Common myeloid progenitor, CD34-positive (primary cell): ENCODE measurements at places on chromosomes 11 and 22.

DNA sequence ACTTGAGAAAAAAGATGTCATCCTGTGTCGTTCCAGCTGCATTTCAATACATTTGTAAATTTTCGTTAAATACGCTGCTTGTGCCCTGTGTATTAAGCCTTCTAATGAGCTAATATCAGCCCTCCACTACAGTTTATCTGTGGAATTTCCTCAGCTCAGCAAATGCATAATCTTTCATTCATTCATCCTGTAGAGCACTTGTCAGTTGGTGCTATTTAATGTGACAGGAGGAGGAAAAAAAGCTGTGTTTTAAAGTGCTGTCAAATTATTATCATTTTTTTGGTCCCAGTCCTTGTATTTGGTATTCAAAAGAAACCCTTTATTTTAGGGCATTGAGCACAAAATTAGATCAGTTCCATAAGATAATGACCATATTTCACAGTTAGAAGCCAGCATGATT, 184.7 kb downstream of the FAT3 start:
- DNase-seq, result no peak

DNA sequence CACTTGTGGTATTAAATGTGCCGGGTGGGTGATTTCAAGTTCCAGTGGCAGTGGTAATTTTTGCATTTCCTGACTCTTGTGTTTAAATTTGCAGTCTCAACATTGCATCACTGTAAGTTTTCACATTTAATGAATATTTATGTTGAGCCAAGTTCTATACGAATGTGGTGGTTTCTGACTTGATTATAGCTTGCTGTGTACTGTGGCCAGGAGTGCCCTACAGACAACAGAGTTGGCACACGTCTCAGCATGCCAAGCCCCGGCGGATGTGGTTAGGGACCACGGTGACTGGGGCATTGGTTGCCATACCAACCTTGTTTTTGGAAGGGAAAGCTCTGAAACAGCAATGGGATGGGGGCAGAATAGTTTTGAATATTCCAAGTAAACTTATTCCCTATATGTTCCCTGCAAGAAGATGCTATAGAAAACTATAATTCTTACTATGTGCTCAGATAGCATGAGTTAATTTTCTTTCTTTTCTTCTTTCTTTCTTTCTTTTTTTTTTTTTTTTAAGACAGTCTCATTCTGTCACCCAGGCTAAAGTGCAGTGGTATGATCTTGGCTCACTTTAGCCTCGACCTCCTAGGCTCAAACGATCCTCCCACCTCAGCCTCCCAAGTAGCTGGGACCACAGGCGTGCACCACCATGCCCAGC, 16.0 kb downstream of the ZNRF3 start:
- peak; percentile 95 for DNase-seq

DNA sequence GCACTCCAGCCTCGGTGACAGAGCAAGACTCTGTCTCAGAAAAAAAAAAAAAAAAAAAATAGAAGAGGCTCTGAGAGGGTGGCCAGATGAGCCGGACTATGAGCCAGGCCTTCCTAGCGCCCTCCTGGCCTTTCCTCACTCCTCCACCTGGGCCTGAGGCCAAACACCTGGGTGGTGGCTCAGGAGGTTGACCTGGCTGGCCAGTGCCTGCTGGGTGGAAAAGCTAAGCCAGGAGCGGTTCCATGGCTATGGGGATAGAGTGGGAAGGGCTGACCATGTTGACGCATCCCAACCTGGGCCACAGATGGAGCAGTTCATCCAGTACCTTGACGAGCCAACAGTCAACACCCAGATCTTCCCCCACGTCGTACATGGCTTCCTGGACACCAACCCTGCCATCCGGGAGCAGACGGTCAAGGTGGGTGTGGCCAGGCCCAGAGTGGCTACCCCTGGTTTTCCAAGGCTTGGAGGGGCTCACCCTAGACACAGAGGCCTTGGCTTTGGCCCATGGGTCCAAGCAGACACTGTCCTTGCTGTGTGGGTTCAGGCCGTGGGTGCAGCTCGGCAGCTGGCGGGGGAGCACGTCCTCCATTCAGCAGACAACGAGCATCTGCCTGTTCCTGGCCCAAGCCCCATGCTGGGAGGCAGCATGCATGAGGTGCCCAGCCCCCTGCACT, 7.6 kb downstream of the SCYL1 start:
- DNase-seq, result no peak

DNA sequence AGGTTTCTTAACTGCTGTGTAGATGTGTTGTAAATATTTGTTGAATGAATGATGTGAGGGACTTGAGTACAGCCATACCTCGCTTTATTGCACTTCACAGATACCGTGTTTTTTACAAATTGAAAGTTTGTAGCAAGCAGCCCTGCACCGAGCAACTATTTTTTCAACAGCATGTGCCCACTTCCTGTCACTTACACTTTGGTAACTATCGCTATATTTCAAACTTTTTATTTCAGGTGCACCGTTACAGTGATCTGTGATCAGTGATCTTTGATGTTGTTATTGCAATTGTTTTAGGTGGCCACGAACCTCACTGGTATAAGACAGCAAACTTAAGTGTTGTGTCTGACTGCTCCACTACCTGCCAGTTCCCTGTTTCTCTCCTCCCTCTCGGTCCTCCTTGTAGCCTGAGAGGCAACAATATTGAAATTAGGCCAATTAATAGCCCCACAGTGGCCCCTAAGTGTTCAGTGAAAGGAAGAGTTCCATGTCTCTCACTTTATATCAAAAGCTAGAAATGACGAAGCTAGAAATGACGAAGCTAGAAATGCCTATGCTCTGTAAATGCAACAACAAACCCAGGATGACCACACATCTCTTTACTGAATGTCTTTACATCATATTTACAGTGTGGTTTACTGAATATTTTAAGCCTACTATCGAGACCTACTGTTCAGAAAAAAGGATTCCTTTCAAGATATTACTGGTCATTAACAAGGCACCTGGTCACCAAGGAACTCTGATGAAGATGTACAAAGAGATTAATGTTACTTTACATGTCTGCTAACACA, 1.0 kb downstream of the SFI1 start:
- peak; percentile 30 for DNase-seq

DNA sequence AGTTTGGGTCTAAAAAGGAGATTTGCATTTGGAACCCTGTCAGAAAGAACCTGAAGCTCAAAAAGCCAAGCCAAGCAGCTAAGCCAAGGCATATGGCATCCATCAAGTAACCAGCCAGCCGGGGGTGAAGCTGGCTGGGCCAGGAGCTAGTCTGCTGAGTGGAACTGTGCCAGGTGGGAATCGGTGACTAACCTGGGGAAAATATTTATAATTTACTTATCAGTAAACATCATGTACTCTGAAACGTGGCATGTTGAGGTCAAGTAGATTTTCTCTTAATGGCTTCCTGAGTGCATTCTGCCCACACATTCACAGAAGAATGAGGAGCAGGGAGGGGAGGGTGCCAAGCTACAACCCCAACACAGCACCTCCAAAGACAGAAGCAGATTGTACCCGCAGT, 70.5 kb upstream of the SESN3 start:
- DNase-seq, result no peak

DNA sequence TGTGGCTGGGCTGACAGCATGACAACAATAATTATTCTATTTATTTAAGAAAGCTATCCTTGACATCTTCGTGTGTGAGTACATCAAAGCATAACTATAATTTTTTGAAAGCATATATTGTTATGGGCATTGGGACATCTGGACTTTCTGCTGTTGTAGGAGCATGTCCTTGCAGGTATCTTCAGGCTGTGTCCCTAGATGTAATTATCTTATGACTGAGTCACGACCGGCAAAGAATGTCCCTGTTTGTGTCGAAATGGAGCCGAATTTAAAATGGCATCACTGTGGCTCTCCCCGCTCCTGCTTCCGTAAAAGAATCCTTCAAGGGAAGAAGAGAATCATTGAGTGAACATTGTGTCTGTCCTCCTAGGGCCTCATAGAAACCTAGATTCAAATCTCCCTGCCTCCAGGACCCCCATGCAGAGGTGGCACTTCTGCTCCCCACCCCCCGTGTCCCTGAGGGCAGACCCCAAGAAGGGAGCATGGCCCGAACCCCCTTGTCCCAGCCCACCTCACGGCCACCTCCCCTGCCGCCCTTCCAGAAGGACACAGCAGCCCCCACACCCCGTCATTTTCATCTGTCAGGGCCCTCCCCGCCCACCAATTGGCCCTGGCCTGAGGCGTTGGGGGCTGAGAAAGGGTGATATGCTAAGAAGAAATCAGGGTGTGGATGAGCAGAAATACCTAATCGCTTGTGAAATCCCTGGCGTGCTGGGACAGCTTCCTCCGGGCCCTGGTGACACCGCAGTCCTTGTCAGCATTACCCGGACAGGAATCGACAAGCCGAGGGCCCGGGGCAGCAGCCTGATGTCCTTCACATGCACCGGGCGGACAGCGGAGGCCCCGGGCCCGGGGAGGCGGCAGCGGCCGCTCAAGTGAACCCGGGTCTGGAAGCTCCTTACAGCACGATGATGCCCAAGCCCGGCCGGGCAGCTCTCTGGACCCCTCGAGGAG, 48.6 kb upstream of the SLC22A12 start:
- no peak for DNase-seq

GRCh38 chr11:116466191-116466590, 306.6 kb downstream of the BUD13 start:
- DNase-seq, result no peak

DNA sequence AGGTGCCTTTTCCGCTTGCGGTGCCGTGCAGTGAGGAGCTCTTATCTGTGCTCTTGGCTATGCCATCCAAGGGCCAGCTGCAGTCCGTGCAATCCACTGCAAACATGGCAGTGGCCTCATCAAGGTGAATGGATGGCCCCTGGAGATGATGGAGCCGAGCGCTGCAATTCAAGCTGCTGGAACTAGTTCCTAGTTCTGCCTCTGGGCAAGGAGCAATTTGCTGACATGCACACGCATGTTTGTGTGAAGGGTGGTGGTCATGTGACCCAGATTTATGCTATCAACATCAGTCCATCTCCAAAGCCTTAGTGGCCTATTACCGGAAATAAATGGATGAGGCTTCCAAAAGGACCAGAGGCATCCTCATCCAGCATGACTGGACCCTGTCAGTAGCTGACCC, 3.1 kb upstream of the EHD1 start:
- DNase-seq, result no peak

DNA sequence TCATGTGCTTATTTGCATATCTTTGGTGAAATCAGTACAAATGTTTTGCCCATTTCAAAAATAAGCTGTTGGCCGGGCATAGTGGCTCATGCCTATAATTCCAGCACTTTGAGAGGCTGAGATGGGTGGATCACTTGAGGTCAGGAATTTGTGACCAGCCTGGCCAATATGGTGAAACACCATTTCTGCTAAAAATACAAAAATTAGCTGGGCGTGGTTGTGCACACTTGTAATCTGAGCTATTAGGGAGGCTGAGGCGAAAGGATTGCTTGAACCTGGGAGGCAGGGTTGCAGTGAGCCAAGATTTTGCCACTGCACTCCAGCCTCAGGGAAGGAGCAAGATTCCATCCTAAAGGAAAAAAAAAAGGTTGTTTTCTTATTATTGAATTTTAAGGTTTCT, 136.0 kb downstream of the SWAP70 start:
- DNase-seq, result no peak

- no peak for DNase-seq
These were observed 1.2 kb upstream of the PLA2G3 start for GRCh38 chr22:31141551-31141950.

DNA sequence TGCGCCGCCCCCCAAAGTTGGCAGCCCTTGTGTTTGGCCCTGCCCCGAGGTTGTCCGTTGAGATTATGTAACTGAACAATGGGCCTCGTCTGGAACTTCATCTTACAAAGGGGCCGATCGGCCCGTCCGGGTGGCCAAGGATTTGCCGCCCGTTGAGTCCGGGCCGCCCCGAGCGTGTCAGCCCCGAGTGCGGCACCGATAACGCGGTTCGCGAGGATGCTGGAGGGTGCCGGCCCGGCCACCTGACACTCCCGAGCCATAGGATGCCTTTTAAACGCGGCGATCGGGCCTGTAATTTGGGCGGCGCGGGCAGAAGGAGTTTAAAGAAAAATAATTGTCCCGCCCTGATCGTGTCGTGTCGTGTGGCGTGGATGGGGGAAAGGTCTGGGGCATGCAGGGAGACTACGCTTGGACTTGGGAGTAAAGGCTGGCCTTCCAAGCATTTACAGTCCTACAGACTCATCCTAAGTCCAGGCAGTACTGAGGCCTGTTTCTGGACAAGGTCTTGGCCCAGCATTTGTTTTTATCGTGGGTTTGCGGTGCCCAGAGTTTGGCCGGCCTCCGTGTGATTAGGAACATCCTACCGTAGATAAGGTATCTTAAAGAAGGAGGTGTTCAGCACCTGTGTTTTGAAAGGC, 1.3 kb downstream of the WEE1 start:
- DNase-seq, result peak; percentile 36

DNA sequence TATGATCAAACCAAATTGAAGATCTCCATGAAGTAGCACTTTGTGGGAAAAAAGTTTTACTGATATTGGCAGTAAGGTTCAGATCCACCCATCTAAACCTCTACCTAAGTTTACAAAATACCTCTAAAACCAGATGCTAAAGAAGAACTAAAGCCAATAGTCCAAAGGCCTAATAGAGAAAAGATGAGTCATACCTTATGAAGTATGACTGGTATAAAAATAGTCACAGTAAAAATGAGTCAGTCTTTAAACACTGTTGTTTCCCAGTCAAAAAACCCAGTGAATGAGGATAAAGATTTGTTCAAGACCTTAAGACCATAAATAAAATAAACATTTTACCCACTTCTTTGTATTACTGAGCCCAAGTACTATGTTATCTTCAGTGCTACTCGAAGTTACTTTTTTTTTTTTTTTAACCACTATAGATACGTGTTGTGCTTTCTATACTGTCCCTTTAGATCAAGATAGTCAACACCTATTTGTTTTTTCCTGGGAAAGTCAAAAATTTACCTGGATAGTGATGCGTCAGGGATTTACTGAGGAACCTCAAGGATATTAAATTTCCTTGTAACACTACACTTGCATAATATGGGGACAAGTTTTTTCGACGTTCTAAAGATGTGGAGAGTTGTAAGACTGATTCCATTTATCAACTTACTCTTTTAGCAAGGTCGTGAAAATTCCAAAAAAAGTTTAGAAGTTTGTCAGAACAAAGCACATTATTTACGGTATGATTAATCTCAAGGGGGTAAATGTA, 87.3 kb downstream of the CCDC73 start:
- peak; percentile 31 for DNase-seq

- DNase-seq, result no peak
These were observed 184.1 kb upstream of the ARHGAP20 start for GRCh38 chr11:110896358-110896757.

GRCh38 chr11:40732132-40732531, 727.3 kb downstream of the LRRC4C start:
- no peak for DNase-seq

- no peak for DNase-seq
These were observed 192.5 kb upstream of the SNX19 start for GRCh38 chr11:131108760-131109159.

- DNase-seq, result no peak
These were observed 72.3 kb downstream of the ETS1 start for GRCh38 chr11:128515086-128515485.

- no peak for DNase-seq
These were observed 16.1 kb upstream of the NTM start for GRCh38 chr11:131354251-131354701.

- DNase-seq, result no peak
These were observed 1.1 kb downstream of the RRP8 start for GRCh38 chr11:6602096-6602940.
